ENCODE measurements at places on chromosomes 5 and 9. TPM values are rescaled to one million over a fixed set of nuclear protein-coding genes. Genes with fewer than 3 reads are reported as not detected.

- DNase-seq, result no peak
These were observed 552.2 kb upstream of the RIOK2 start for GRCh38 chr5:97735209-97735608.

GRCh38 chr9:36154331-36154952, 14.7 kb upstream of the CCIN start:
- DNase-seq, result peak; percentile 37

GRCh38 chr5:442335-443238, at the start of gene EXOC3:
TSS of gene EXOC3 (plus strand) at chr5:443176. CDS start at chr5:446206, 3,030 bp downstream.
- DNase-seq, result no peak

GRXCR2 gene
- total RNA-seq, result not detected

SLC23A1 gene
- total RNA-seq, result 0.33 TPM
